Upper lobe of left lung (tissue), 6 donors: ENCODE measurements at places on chromosomes 3 and 15.

GRCh38 chr3:47411696-47412452, 31.1 kb downstream of the PTPN23 start:
- H3K4me1 ChIP-seq = no peaks in the 10 kb centered on the region
- H3K36me3 ChIP-seq = peaks cover 96% of the 10 kb centered on the region
- DNase-seq = no peak
- no peak overlapping the region for H3K4me3 ChIP-seq
- no peak overlapping the region for H3K27ac ChIP-seq

DNA sequence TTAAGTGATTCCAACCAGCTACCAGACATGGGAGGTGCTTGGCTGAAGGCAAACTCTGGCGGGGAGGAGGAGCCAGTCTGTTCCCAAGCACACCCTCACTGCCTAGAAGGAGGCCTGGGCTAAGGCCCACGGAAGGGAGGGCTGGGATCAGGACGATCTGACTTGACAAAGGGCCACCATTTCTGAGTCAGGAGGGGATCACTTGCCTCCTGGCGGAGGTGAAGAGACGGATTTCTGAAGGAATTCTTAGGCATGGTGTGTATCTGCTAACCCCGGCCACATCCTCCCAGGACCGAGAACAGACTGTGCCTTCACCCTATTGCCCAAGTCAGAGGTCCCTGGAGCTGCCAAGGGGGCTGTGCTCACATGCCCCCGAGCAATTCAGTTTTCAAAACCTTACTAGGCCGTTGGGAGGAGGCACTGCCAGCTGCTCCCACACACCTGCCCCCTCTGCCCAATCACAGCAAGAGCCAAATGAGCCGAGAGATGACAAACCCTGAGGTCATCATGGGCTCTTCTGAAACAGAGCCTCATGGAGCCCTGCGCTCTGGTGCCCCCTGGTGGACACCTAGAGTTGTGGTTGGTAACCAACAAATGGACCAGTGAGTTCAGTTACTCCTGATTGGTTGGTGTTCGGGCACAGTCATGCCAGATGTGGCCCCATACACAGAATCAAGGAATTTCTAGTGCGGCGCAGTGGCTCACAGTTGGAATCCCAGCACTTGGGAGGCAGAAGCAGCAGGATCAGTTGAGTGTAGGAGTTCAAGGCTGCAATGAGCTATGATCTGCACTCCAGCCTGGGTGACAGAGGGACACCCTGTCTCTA, 6.5 kb upstream of the TNK2 start:
- DNase-seq = peak; percentile 97
- no peaks in the 10 kb centered on the region for H3K27me3 ChIP-seq
- no peak overlapping the region for H3K4me3 ChIP-seq
- H3K4me1 ChIP-seq = peaks cover 17% of the 10 kb centered on the region
- H3K27ac ChIP-seq = peak overlapping the region; percentile 73

DNA sequence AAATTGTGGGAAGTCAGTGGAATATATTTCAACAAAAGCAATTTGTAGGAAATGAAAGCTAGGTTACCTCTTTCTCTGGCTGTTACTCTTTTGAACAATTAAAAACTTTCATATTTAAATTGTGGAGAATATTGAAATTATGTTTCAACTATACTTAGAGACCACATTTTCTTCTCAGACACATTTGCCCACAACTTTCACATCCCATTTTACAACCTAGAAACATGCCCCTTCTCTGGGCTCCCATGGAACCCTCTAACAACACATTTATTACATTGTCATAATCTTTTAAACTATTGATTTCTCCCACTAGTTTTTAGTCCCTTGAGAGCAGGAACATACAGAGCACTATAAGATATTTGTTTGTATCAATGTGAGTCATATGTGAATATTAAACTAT, 211.7 kb upstream of the TTC14 start:
- no peak overlapping the region for H3K27ac ChIP-seq
- DNase-seq = no peak
- H3K36me3 ChIP-seq = no peaks in the 10 kb centered on the region
- H3K4me3 ChIP-seq = no peak overlapping the region
- no peaks in the 10 kb centered on the region for H3K27me3 ChIP-seq

GRCh38 chr15:52466134-52466701, 62.5 kb downstream of the MYO5A start:
- no peak overlapping the region for H3K4me3 ChIP-seq
- no peaks in the 10 kb centered on the region for H3K36me3 ChIP-seq
- peak; percentile 56 for DNase-seq
- no peaks in the 10 kb centered on the region for H3K27me3 ChIP-seq

GRCh38 chr15:58588096-58588495, 156.3 kb downstream of the LIPC start:
- no peaks in the 10 kb centered on the region for H3K36me3 ChIP-seq
- H3K27me3 ChIP-seq = no peaks in the 10 kb centered on the region
- H3K27ac ChIP-seq = no peak overlapping the region
- no peak overlapping the region for H3K4me3 ChIP-seq
